ENCODE measurements at places on chromosomes 2 and 18.
A peak's percentile ranks its signal among the peaks of the same experiment; 100 is the strongest.

- DNase-seq: no peak
Observed at GRCh38 chr2:181178130-181178529, 197.7 kb downstream of the UBE2E3 start.

DNA sequence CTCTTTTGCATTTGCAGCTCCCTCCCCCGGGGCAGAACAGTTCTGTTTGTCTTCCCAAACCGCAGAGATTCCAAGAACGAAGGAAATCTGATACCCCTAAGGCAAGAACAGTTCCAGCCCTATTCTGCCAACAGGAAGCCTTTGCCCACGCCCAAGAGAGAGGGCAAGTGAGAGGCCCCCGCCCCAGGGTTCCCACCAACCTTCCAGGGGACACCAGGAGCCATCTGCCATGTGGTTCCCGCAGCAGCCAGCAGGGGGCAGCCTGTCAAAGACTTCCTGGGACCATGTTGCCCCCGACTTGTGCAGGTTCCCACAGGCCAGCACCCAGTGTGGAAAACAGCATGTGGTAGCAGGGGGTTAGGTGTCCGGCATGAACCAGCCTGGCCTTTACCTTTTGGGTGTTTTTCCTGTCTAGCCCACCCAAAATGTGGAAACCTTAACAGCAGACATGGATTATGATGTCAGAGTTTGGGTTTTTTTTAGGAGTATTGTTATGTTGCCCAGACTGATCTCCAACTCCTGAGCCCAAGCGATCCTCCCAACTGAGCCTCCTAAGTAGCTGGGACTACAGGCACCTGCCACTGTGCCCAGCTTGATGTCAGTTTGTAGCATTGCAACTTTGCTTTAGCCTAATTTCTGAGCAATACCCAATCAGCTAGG, 21.7 kb upstream of the EFHD1 start:
- no peak for DNase-seq

DNA sequence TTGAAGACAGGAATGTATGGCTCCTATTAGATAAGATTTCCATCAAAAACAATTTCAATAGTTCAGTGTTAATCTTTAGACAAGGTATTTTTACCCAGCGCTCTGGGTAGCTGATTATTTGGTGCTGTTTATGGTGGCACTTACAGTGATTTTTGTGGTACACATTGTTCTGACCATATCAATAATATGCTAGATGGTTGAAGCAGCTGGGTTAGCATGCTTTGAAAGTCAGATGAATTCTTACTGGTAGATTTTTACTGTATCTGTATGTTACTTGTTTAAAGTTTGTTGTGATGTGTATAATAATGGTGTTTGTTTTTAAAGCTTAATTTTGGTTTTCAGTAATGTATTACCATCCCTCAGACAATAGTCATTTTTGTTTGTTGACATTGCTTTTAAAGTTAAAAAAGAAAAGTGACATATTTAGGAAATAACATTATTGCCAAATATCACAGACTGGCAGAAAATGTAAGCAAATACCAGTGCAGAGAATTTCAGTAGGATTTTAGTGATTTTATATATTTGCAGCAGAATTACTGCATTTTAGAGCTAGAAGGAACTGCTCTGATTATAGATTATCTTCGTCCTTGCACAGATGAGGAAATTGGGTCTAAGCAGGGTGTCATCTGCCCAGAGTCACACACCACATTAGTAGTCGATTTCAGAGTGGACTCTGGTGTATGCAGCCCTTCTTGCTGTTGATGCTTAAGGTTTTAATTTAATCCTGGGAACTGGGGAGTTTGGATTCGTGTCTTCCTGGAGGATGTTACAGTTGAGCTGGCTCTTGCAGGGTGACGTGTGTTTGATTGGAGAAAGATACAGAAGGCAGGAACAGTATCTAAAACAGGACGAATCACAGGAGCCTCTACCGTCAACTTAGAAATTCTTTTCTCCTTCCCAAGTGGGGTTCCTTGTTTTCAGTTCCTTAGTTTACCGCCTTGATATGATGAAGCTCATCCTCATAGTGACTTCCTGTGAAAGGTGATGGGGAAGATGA, 6.6 kb downstream of the SOCS6 start:
- no peak for DNase-seq

DNA sequence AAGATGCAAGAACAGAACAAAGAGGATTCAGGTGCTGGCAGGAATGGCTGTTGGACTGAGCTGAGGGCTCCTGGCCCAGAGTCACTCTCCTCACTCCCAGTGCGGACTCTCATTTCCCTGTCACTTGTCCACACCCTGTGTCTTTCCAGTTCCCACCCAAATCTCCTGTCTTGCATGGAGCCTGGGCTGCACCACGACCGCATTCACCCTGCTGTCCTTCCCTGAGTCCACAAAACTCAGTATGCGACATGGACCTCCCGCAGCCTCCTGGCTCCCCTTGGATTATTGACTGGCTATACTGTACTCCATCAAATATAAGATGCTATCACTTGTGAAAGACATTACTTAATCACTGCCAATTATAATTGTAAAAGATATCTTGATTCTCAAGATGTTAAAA, 2.5 kb upstream of the ITM2C start:
- DNase-seq: no peak

- no peak for DNase-seq
Observed at GRCh38 chr18:56641714-56642337, 3.4 kb upstream of the TXNL1 start.

- DNase-seq: no peak
Observed at GRCh38 chr18:74499633-74500032, 3.5 kb downstream of the CNDP2 start.

DNA sequence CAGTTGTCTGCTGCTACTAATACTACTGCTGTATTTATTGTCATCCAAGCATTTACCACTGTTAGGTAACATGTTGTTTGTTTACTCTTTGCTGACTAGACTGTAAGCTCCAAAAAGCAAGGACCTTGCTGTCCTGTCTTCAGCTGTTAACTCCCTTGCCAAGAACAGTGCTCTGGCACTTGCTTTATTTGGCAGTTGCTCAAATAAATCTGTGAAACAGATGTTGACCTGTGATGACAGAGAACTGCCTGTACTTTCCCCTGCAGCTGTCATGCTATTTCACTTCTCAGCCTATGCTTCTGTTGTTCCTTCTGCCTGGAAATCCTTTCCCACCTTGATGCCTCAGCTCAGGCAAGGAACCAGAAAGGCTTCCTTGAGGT, 181.2 kb downstream of the ATAD2B start:
- DNase-seq: peak; percentile 93

DNA sequence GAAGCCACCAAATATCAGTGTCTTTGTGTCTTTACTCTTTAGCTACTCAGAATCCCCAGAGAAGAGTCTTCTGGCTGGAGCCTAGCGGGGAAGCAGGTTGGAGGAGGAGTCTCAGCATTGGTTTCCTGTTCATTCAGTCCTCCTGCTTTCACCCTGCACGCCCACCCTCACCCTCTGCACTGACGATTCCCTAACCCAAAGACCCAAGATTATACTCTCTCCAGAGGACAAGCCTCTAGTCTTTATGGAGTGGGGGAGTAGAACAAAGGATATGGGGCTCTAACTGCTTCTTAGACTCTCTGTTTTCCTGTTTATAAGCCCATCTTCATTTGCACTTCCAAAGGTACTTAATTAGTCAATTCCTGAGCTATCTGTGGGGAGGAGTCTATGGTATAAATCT, 338.8 kb downstream of the AGPS start:
- no peak for DNase-seq

GRCh38 chr2:189060096-189060642, 86.0 kb downstream of the COL3A1 start:
- DNase-seq: no peak

DNA sequence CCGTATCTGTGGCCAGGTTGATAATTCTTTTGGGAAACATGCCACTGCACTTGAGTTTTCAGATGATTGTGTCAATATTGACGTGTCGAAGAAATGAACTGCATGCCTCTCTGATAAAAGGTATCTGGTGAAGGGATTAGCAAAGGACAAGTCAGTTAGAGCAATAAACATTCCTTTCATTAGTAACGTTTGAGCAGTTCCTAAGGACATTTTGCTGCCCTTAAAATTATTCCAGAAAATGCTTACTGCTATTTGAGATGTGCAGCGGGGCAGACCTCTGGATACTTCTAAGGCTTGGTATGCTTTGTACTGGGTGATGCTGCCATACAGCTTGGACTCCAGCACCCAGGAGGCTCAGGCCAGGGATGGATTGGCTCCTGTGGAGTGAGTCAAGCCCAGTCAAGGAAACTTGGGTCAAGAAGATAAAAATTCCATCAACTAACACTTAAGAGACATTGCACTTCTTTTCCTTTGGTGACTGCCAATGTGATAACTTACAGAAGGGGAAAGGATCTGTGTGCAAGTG, 166.7 kb downstream of the FHOD3 start:
- no peak for DNase-seq

DNA sequence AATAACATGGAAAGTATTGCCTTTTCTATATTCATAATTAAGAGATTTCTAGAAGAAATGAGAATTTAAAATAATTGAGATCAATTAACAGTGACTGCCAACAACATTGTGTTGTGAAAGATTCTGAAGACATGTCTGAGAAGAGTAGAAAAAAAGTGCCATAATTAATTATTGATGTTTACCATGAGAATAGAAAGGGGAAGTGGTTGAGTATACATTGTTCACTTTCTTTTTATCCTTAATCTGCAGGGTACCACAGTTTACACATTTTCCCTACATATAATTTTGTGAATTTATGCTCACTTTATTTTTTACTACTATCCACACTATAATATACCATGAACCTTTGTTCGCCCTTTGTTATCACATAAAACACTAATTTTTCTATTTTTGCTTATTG, 47.1 kb upstream of the UBE2E3 start:
- DNase-seq: no peak

- DNase-seq: no peak
Observed at GRCh38 chr2:23536326-23536725, 151.3 kb downstream of the KLHL29 start.

DNA sequence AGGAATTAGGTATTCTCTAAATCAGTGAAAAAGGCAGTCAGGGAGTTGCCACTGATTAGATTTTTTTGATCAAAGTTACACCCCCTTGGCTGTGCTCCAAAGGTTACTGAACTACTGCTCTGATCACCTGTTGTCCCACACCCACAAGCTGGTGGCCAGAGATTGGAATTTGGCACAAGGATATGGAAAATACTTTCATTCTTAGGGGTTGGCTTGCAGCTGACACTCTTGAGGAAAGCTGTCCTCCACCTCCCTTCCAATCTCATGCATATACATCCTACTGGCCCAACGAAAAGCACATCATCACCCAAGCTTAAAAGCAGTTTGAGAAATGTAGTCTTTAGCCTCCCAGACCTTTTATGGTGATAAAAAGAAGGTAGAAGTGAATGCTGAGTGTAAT, 329.5 kb upstream of the CHAC2 start:
- DNase-seq: no peak

- no peak for DNase-seq
Observed at GRCh38 chr2:111171337-111171930, 50.7 kb downstream of the BCL2L11 start.

- DNase-seq: no peak
Observed at GRCh38 chr2:170562928-170563327, 152.2 kb upstream of the SP5 start.

DNA sequence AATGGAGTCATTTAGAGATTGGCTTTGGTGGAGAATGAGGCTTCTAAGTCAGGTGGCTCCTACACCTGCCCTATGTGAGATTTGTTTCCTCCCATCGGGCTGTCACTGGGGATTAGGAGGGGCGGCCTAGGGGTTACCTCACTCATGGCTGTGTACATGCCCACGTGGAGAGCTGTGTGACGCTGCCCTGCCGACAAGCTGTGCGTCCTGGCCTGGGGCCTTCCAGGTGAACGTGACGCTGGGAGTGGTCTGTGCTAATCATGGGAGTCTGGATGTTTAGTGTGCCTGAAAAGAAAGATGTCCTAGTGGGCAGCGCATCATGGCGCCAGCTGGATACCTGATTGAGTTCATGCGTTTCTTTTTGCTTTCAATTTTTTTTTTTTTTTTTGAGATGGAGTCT, 14.0 kb downstream of the ASB1 start:
- no peak for DNase-seq

DNA sequence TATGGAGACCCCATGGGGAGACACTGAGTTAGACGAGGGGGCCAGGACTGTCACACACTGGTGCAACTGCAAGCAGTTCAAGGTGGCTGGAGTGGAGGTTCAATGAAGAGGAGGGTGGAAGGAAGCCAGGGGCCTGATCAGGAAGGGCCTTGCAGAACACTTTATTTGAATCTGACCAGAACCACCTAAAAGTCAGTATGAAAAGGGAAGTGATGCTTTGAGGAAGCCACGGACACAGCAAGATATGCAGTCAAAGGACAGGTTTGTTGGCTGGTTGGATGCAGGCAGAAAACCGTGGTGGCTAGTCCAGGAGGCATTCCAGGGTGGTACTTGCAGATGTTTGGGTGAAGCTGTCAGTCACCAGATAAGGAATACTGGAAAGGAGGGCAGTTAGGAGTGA, 3.5 kb upstream of the FAM124B start:
- DNase-seq: no peak

- peak; percentile 30 for DNase-seq
Observed at GRCh38 chr2:101150306-101151145, 656 bp downstream of the TBC1D8 start.

- DNase-seq: no peak
Observed at GRCh38 chr2:150981826-150982225, 279.8 kb downstream of the RBM43 start.

DNA sequence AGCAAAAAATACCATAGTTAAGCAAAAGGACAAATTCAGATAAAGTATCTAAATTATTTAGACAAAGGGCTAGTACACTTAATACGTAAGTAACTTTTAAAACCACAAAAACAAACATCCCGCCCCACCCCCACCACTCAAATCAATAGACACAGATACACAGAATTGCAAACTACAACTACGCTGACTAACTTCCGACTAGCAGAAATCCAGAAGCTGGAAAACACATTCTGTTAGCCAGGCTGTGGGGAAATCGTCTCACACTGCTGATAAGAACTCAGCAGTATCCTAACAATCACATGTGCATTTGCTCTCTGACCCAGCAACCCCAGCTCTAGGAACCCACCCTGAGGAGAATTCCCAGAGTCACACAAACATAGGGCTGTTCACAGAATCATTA, 16.6 kb downstream of the FAM168B start:
- DNase-seq: no peak

- DNase-seq: no peak
Observed at GRCh38 chr2:218001629-218002028, 1.2 kb downstream of the TNS1 start.

GRCh38 chr2:159297042-159297707, 10.7 kb upstream of the WDSUB1 start:
- DNase-seq: no peak

- no peak for DNase-seq
Observed at GRCh38 chr18:13539050-13539449, 187.3 kb downstream of the FAM210A start.

GRCh38 chr2:229083606-229084340, 187.3 kb downstream of the PID1 start:
- no peak for DNase-seq

GRCh38 chr2:126809340-126809739, 89.3 kb upstream of the TEX51 start:
- DNase-seq: no peak

GRCh38 chr18:75607701-75608100, 180.2 kb upstream of the SMIM21 start:
- no peak for DNase-seq

Data from NCI-H2171 (cell line).